Stimulated activated CD8-positive, alpha-beta memory T cell treated with anti-CD3 and anti-CD28 coated beads, Interleukin-15, amount 100 ng/mL, for 24 hours (primary cell): ENCODE measurements at places on chromosomes 6 and 20.

- no peak for DNase-seq
Measured at GRCh38 chr6:80336911-80337310, 230.4 kb downstream of the BCKDHB start.

DNA sequence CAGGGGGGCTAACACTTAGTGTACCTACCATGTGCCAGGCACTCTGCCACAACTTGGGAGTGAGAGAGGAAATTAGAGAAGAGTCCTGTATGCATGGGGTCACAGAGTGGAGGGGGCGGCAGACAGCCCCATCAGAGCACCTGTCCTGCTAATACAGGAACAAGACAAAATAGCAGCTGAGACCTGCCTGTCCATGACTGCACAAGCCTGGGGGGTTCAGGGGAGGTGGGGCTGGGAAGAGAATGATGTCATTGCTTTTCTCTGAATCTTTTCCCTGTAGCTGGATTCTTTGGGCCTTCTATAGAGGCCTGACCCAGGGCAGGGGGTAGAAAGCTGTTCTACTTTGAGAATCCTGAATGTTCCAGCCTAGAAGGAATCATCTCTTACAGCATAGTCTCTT, 37.4 kb downstream of the FOXP4 start:
- no peak for DNase-seq

- no peak for DNase-seq
Measured at GRCh38 chr6:47195011-47195650, 114.6 kb downstream of the TNFRSF21 start.

GRCh38 chr6:147611992-147612391, 103.5 kb downstream of the SAMD5 start:
- no peak for DNase-seq

DNA sequence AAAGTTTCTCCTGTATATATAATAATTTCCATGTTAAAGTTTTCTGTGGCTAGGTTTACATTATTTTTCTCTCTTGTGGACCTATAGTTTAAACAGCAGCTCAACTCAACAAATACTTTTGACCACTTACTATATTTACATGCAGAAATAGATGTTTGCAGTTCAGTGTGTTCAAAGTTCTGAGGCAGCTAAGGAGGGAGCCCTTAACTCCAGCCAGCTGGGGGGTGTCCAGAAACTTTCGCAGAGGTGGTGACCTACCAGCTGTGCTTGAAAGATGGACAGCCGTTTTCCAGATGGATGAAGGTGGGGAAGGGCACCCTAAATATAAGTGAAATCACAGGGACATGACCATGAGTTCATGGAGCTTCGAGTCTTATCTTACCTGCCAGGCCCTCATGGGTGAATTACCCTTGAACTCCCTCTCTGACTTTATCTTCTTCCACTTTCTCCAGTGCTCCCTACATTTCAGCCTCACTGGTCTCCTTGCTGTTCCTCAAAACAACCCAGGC, 33.4 kb downstream of the DHX35 start:
- DNase-seq: no peak

DNA sequence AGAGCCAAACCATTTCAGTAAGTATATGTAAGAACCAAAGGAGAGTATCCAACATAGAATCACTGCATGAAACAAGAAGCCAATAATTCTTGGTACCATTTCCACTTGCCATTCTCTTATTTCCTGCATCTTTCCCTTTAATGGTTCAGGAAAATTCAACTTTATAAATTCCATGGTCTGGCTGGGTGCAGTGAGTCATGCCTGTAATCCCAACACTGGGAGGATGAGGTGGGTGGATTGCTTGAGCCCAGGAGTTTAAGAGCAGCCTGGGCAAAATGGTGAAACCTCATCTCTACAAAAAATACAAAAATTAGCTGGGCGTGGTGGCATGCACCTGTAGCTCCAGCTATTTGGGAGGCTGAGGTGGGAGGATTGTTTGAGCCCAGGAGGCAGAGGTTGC, 21.2 kb downstream of the NHLRC1 start:
- no peak for DNase-seq

- no peak for DNase-seq
Measured at GRCh38 chr6:110643175-110643574, 166.8 kb upstream of the SLC22A16 start.

DNA sequence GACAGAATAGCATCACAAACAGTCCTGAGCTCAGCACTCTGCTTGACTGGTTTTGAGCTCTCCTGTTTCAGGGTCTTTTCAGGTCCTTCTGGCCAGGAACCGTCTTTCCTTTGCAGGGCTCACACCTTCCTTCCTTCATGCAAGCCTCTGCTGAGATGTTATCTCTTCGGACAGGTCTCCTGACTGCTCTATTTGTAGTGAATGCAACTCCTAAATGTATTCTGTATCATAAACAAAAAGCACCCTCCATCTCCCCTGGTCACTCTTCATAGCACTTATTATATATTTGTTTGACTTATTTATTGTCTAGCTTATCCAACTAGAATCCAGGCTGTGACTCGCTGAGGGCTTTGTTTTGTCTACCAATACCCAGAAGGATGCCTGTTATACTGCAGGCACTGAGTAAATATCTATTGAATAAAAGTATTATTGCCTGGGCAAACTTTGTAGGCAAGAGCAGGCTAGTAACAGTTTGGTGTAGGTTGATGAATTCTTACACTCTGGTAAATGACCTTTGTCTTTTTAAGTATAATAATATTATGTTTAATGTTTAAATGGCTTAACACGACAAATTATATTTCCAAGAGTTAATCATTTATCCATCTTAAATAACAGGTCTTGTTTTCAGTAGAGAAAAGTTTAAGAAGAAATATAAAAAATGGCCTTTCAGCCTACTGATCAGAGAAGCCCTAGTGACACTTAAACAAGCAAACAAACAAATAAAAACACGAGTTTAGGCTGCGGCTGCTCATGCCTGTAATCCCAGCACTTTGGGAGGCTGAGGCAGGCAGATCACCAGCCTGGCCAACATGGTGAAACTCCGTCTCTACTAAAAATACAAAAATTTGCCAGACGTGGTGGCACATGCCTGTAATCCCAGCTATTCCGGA, 199.7 kb downstream of the BCAS1 start:
- DNase-seq: no peak

- no peak for DNase-seq
Measured at GRCh38 chr6:33320315-33321181, 3.0 kb upstream of the ZBTB22 start.

DNA sequence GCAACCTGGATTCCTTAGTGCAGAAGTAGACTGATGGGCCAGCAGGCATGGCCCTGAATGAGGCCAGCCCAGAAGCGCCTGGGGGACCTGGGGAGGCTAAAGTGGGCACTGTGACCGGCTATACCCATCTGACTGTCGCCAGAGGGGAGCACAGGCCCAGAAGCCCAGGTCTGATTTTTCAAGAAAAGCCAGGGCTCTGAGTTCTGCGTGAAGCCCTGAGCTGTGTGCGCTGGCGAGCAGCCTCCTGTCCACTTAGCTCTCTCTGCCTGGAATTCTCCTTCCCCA, 111.7 kb downstream of the SULF2 start:
- DNase-seq: no peak

GRCh38 chr20:31663838-31664695, 26.4 kb downstream of the COX4I2 start:
- DNase-seq: no peak

DNA sequence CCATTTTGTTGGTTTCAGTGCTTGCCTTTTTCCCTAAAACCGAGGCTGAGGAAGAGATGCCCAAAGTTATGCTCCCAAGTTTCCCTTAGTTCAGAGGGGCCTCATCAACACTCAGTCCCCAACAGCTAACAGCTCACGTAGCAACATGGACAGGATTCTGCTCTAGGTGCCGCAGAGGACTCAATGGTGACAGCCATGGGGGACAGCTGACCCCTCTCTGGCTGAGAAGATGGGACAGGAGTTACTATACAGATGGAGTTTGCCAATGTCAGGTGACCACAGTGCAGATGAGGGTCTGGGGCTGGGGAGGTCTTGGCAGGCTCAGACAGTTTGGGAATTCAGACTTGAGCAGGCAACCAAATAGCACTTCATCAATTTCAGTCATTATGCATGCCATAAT, 67.3 kb downstream of the NPEPL1 start:
- DNase-seq: no peak

- no peak for DNase-seq
Measured at GRCh38 chr20:37108676-37109075, 12.9 kb upstream of the RBL1 start.

GRCh38 chr6:120083186-120083585, 733.6 kb upstream of the MAN1A1 start:
- DNase-seq: no peak

DNA sequence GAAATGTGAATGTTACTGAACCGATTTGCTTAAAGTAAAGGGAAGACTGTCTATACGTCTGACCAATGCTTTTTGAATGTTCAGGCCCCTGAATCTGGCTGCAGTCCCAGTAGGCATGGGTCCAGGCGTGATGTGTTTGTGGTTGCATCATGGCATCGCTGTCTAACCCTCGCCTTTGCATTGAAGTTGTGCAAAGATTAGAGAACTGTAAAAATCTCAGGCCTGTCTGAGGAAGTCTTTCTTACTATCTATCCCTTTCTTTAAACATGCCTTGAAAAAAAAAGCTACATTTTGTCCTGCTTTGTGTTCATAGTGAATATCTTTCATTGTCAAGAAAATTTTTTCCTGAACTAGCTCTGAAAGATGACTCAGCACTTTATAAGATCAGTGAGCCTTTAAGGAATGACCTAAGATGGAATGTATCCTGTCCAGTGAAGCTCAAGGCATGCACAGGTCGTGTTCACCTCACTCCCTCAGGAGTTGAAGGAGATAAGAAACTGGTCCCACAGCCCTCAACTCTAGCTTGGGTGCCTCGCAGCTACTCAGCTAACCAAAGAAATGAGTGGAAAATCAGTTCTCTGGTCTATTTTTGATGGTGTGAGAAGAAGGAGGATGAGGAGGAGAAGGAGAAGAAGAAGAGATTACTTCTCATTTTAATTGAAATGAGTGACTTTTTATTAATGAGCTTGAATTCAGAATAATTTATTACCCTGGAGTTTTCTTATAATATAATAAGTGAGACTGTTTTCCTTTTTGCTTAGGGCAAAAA, 48.6 kb downstream of the TPD52L1 start:
- no peak for DNase-seq

DNA sequence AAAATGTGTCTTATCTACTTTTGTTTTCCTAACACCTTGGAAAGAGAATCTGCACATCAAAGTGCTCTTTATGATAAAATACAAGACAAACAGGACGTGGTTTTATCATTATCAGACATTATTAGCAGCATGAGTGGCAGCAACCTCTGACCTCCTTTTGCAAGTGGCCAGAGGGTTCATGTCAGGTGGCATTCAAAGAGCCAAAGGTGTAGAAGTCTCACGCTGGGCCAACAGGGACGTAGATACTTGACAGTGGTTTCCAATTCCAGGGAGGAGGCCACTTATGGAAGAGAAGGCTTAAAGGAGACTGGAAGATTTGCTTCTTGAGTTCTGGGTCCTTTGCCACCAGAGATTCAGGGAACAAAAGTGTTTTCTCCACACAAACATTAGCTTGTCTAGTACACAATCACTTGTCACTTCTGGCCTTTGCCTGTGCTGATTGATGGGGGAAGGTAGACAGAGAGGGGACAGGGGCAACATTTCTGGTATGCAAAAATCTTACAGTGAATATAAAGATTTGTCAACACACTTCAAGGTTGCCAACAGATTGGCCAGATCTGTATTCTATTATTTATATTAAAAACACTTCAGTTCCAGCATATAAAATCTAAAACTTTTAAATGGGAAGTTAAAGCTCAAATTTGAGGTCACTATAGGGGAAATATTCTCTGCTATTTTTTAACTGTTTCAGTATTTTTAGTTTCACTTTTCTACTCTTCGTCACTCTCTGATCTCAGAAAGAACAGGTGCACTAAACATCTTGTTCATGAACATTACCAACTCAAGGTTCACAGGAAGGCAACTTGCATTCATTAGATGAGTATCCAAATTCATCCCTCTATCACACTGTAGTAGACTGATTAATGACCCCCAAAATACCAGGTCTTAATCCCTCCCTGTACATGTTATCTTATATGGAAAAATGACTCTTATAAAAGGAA, 52.1 kb upstream of the FBXO30 start:
- DNase-seq: no peak

DNA sequence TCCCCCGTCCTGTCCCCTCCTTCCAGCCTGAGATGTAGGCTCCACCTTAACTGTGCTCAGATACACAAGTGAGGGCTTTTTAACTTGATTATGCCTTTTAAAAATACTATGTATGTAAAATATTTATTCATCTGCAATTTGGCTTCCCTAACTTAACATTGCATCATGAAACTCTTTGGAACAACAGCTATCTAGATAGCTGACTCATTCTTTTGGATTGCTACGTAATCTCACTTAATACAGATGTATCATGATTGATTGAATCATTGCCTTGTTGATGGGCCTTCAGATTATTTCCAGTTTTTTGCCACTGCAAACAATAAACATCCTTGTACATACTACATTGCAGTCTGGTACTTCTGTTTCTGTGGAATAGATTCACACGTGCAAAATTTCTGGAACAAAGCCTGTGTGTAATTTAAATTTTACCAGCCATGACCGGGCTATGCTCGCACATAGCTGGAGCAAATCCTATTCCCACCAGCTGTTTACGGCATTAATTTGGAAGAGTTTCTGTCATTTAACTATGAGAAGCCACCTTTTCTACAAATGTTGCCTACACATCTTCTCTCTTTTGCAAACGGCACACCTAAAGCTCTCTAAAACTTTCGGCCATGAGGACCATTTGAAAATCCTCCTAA, 6.5 kb downstream of the PRND start:
- no peak for DNase-seq

- no peak for DNase-seq
Measured at GRCh38 chr20:49987868-49988690, 5.3 kb downstream of the SNAI1 start.

- DNase-seq: no peak
Measured at GRCh38 chr6:109793792-109794191, 102.7 kb downstream of the FIG4 start.

GRCh38 chr20:22762576-22763256, 178.3 kb upstream of the FOXA2 start:
- no peak for DNase-seq

GRCh38 chr6:45076217-45076930, 251.8 kb upstream of the RUNX2 start:
- DNase-seq: no peak

DNA sequence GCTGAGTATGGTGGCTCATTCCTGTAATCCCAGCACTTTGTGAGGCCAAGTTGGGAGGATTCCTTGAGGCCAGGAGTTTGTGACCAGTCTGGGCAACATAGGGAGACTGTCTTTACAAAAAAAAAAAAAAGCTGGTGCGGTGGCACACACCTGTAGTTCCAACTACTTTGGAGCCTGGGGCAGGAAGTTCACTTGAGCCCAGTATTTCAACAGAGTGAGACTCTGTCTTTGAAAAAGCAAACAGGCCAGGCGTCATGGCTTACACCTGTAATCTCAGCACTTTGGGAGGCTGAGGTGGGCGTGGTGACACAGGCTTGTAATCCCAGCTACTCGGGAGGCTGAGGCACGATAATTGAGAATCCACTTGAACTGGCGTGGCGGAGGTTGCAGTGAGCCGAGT, 28.7 kb downstream of the MYBL2 start:
- no peak for DNase-seq

GRCh38 chr6:30802731-30803130, 58.4 kb upstream of the IER3 start:
- DNase-seq: no peak
